ENCODE measurements at places on chromosomes 3 and 15. TPM values are rescaled to one million over a fixed set of nuclear protein-coding genes. Genes with fewer than 3 reads are reported as not detected.

The LDHAL6B gene
- not detected for total RNA-seq

The FGF7 gene
- total RNA-seq = not detected

DNA sequence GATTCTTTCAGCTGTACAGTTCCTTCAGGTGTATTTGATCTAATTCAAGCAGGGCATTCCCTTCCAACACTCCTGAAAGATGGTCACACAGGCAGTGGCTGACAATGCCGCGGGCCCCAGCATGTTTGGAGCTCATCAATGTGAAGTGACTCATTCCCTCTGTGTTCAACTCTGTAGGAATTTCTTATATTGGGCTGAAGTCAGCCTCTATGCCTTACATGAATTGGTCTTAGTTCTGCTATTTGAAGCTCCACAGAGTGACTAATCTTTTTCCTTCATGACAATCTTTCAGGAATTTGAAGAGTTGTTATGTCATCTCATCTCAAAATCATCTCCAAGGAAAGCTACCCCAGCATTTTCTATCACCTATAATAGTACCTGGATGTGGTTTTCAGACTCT lies 142.5 kb upstream of the C2CD4B start:
- no peaks in the 10 kb centered on the region for H3K27me3 ChIP-seq
- DNase-seq = no peak
- H3K4me3 ChIP-seq = no peak overlapping the region
- H3K36me3 ChIP-seq = no peaks in the 10 kb centered on the region
- no peaks in the 10 kb centered on the region for H3K4me1 ChIP-seq

DNA sequence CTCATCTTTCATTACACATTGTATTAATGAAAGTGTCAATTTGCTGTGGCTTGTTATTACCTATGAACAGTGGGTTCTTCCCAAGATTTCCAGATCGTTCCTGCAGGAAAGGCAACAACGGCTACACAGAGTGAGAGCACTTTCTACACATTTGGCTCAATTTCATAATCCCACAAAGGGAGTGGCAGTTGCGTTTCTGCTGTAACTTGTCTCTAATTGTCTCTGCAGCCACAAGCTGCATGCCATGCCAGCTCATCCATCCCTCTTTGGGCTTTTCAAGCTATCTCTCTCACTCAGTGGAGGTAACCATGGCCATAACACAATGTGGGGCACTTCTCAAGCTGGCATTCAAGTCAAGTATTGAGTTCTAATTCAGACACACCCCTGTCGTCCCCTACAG lies 27.7 kb upstream of the CPNE4 start:
- no peaks in the 10 kb centered on the region for H3K4me1 ChIP-seq
- H3K36me3 ChIP-seq = no peaks in the 10 kb centered on the region
- no peak overlapping the region for H3K27ac ChIP-seq
- peaks cover 5% of the 10 kb centered on the region for H3K27me3 ChIP-seq
- H3K4me3 ChIP-seq = no peak overlapping the region

DNA sequence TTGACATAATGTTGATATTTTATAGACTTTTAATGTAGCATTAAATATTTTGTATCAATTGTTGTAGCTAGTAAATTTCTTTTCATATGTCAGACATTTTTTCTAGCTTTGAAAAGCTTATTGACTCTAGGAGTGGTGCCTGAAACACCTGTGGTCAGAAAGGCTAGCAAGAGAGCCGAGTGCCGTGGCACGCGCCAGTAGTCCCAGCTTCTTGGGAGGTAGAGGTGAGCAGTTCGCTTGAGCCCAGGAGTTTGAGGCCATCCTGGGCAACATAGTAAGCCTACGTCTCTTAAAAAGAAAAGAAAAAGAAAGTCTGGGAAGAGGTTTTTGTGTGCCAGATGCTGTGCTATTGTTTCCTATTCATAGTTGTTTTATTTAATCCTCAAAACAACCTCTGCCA lies 198.2 kb downstream of the FEZF2 start:
- no peak overlapping the region for H3K27ac ChIP-seq
- H3K27me3 ChIP-seq = no peaks in the 10 kb centered on the region
- H3K36me3 ChIP-seq = peaks cover 23% of the 10 kb centered on the region
- H3K4me1 ChIP-seq = no peaks in the 10 kb centered on the region
- H3K4me3 ChIP-seq = no peak overlapping the region
- DNase-seq = no peak

The MAP6D1 gene
- total RNA-seq = 7.1 TPM

- no peak overlapping the region for H3K27ac ChIP-seq
- no peak for DNase-seq
- no peaks in the 10 kb centered on the region for H3K36me3 ChIP-seq
- no peaks in the 10 kb centered on the region for H3K27me3 ChIP-seq
- H3K4me3 ChIP-seq = no peak overlapping the region
Observed at GRCh38 chr3:109387201-109387600, 49.9 kb upstream of the DPPA4 start.

GRCh38 chr3:140019946-140020345 lies 85.0 kb downstream of the CLSTN2 start:
- DNase-seq = no peak
- H3K4me1 ChIP-seq = no peaks in the 10 kb centered on the region
- no peaks in the 10 kb centered on the region for H3K27me3 ChIP-seq
- no peaks in the 10 kb centered on the region for H3K36me3 ChIP-seq

The PRR20G gene
- total RNA-seq = 0.26 TPM

GRCh38 chr3:177606891-177607290 lies 409.6 kb upstream of the TBL1XR1 start:
- H3K27me3 ChIP-seq = no peaks in the 10 kb centered on the region
- peaks cover 9% of the 10 kb centered on the region for H3K36me3 ChIP-seq
- H3K4me1 ChIP-seq = peaks cover 15% of the 10 kb centered on the region
- H3K4me3 ChIP-seq = no peak overlapping the region

DNA sequence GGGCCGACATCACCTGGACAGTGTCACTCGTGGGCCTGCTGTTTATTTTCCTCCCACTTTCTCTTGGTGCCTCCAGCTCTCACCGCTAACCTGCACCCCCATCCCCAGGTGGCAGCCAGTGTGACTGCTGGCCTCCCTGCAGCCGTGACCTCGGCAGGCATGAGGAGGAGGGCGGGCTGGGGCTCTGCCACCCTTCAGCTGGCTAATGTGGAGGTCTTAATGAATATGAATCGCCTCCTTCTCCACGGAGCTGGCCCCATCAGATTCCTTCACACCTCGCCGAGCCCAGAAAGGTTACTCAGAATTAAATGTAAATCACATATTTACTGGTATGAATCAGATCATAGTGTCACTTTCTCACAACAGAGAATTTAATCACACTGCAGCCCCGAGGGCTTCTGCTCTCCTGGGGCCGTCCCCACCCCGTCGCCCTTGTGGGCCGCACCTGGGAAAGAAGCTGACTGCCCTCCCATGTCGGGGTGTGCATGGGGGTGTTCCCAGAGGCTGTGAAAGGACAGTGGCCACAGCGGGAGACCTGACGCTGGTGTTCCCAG lies 171.1 kb upstream of the TLE3 start:
- H3K4me3 ChIP-seq = no peak overlapping the region
- no peaks in the 10 kb centered on the region for H3K4me1 ChIP-seq
- H3K27ac ChIP-seq = no peak overlapping the region
- no peaks in the 10 kb centered on the region for H3K36me3 ChIP-seq
- no peak for DNase-seq

DNA sequence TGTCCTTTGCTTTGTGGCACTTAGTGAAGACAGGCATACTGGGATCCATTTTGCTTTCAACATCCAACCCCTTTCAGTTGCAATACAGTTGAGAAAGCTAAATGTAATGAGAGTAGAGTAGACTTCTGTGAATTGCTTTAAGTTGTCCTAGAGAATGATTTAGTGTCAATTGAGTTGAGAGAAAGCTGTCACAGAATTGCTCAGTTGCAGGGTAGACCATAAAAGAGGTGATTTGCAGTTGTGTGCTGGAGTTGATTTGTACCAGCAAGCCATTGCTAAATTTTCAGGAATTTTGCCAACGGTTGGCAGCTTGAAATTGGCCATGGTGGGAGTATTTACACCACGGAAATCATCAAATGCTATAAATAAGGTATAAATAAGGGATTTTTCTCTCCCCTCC lies 2.2 kb downstream of the ABHD5 start:
- H3K4me1 ChIP-seq = peaks cover 10% of the 10 kb centered on the region
- no peak overlapping the region for H3K4me3 ChIP-seq
- no peaks in the 10 kb centered on the region for H3K27me3 ChIP-seq
- H3K36me3 ChIP-seq = peaks cover 9% of the 10 kb centered on the region

The FOXB1 gene
- total RNA-seq = 3.7 TPM

DNA sequence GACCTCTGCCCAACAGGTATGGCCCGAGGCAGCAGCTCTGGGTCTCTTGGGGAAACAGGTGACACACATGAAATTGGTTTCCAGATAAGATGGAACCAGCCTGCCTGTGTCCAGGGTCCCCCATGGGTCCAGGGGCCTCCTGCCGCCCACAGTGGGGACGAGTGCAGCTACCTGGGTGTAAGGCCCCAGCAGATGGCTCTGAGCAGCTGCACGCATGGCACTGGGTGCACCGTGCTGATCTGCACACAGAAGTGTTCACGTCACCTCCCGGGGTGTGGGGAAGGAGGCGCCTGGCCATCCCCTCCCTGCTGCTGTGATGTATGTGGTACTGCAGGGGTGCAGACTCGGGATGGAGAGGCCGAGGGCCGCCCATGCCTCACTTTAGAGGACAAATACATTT lies 63.6 kb downstream of the NIPA2 start:
- H3K4me1 ChIP-seq = no peaks in the 10 kb centered on the region
- DNase-seq = no peak
- H3K27ac ChIP-seq = no peak overlapping the region
- H3K27me3 ChIP-seq = no peaks in the 10 kb centered on the region

All from H9 (cell line).